ENCODE measurements at places on chromosomes 5 and 9.
A peak's percentile ranks its signal among the peaks of the same experiment; 100 is the strongest.

DNA sequence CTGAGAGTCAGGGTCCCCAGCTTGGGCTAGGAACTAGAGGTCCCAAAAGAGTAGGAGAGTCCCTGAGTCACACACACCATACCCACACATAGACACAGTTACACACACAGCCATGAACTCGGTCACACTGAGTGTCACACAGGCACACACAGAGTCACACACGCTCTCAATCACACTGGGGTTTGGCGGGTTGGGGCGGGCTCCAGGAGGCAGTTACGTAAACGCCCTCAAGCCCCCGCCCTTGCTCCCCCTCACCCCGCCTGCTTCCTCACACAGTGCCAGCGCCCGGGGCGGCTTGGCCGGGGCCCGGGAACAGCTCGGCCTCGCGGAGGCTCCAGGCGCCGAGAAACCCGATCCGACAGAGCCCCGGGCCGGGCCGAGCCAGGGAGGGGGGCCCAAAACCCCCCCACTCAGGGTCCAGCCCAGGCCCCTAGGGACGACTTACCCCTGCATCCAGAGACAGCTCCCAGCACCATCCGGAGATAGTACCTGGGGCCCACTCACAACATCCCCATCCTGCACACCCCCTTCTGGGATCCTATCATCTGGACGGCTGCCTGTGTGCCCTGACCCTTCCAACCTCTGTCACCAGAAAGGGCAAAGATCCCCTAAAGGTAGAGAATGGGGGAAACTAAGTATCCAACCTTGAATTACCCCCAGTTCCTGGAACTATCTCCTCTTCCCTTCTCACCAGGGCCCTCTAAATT is 3.5 kb upstream of the CNTFR start:
- DNase-seq: no peak

DNA sequence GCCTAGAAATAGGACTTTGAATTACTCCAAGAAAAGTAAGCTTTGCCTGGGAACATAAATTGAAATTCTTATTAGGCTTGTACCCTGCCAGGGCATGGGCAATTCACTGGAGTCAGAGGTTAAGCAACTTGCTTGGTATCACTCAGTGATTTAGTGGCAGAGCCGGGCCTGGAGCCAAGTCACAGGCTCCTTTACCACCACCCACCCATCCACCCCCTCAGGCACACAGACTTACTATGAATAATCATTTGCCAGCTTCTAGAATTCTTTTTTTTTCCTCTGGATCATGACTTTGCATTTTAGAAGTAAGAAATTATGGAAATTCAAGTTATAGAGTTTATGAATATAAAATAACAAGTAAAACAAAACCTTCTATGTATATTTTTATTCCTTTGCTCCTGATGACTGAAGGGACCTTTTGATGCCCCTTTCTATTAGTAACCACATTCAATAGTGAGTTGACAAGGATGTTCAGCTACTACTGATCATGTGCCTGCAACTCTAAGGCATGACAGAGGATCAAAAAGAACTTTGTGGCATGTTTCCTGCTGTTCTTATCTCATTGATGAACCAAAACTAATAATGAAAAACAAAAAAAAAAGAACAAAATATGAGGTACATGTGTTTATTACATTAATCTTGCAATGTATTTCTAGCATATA is 614.7 kb downstream of the TLR4 start:
- no peak for DNase-seq

DNA sequence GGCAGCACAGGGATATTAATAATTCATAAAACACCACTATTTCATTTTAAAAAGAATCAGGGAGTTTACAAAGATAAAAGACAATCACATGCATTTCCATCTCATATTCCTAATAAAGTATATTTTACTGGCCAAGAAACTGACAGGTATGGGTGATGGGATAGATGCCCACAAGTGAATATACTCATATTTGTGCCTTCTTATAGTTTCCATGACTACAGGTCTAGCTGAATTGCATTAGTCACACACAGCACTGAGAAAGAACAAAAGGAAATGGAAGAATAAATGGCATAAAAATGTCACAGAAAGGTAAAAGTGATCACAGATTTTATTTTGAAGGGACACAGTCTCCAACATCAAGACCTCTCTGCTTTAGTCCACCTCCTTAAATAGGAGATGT is 193.5 kb downstream of the PLK2 start:
- DNase-seq: no peak

- DNase-seq: no peak
These were observed 107.0 kb upstream of the NUDT12 start for GRCh38 chr5:103669615-103670014.

DNA sequence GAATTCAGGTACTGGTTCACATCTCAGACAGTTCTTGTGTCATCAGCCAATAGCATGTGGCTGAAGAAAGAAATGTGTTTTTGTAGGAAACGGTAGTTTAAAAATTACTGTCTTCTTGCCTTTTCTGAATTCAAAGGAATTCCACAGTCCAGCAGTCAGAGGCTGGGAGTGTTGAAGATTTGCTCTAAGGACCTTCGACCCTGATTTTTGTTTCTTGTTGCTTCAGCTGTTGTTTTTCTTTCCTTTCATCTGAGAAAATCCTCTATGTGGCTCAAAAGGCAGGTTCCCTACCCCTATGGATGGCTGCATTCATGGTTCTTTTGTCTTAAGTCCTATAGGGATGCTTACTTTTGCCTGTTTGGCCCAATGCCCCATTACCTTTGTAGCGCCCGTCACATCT is 304.9 kb downstream of the TMEM167A start:
- no peak for DNase-seq

- no peak for DNase-seq
These were observed 10.4 kb downstream of the STC2 start for GRCh38 chr5:173317852-173318251.

GRCh38 chr9:114656301-114656700 is 1.3 kb downstream of the TEX53 start:
- DNase-seq: no peak

DNA sequence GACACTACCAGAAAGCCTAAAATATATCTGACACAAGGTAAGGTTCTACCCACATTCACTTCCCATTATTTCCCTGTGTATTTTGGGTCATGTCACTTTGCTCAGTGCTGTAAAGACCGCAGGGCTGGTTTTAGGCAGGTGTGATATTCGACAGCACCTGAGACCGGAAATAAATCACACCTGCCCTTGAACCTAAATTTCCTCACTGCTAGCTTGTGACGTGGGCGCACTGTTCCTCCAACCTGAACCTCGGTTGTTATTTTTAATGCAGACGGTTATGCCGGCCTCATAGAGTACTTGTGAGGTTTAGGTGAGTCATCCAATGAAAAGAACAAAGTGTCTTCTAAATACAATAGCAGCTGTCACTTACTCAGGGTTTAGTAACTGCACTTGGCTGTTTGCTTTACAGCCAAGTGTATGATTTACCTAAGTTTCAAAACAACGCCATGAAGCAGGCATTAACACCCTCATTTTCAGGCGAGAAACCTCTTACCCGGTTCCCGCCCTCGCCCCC is 20.7 kb upstream of the ZNF782 start:
- peak; percentile 65 for DNase-seq
